Dorsolateral prefrontal cortex (tissue), 122 donors: ENCODE measurements at places on chromosomes 3 and 15.

GRCh38 chr3:140770977-140771667 is 93.3 kb downstream of the TRIM42 start:
- DNase-seq = no peak

GRCh38 chr3:40455328-40455727 is 1.8 kb upstream of the RPL14 start:
- DNase-seq = no peak

DNA sequence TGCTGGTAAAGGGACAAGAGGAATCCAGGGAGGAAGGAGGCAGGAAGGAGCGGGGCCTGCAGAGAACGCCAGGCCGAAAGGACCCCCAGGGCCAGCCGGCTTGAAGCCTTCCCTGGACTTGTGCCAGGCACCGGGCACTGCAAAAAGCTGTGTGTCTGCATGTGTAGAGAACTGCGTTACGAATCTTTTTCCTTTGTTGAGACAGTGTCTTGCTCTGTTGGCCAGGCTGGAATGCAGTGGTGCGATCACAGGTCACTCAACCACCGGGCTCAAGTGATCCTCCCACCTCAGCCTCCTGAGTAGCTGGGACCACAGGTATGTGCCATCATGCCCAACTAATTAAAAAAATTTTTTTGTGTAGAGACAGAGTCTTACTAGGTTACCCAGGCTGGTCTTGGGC is 17.0 kb upstream of the MUC4 start:
- no peak for DNase-seq

DNA sequence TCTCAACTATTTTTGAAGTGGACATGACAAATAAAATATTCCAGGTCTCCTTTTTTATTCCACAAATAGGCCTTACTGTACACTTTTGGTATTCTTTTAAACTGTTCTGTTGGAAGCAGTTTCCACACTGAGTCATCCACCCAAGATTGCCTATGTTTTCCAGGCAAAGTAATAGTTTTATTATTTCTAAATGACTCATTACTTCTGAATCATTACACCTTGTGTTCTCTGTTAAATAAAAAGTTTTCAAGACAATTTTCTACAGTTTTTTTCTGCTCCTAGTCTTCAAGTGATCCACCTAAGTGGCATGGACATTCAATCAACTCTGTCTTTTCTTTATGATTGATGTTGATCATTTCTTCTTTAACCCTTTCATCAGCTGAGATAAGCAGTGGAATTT is 26.5 kb downstream of the PPP2R3A start:
- DNase-seq = no peak

- DNase-seq = no peak
Measured at GRCh38 chr3:53534676-53535400, 40.4 kb downstream of the CACNA1D start.

DNA sequence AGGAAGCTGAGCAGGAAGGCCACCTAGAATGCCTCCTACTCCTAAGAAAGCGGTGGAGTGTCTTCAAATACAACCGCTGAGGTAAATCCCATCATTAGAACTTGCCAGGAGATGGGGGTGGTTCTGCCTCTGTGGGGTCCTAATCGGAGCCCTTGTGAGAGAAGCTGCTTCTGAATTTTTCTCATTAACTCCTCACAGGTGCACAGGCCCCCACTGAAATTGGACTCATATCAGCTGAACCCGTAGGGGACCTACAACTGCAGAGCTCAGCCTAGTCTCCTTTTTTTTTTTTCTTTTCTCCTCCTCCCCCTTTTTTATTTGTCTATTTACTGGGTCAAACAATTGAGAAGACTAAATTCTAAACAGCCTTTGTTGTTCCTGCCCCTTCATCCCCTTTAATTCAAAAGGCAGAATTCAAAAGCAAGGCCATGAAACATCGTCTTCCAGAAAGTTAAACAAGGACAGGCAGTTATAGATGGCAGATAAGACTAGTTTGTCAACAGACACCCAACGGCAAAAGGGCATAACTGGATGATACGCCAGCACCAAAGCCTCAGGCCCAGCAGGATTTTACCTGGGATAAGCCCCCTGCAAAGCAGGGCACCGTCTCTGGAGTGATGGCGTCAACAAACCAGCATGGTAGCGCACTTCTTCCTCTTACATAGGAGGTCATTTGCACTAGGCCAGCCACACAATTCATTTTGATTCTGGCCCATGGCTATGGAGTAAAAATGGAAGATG is 213.7 kb upstream of the HES1 start:
- no peak for DNase-seq

- no peak for DNase-seq
Measured at GRCh38 chr15:57878573-57878972, 172.1 kb downstream of the POLR2M start.

GRCh38 chr3:184236636-184237035 is 7.3 kb downstream of the VWA5B2 start:
- no peak for DNase-seq

DNA sequence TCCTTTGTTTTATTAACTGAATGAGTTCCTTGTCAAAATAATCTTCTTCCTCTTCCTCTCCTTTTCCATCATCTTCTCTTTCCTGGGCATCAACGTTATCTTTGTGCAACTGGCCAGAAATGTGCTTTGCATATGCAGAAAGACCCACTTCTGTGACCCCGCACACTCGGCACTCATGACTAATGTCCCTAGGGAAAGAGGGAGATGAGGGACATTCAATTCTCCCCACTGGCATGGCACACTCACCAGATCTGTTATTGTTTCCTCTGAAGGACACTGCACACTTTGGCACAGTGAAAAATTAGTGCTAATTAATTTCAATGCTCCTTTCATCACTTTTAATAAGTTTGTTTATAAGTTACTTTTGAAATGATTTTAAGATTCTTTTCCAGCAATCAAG is 34.0 kb downstream of the ZNF106 start:
- no peak for DNase-seq

DNA sequence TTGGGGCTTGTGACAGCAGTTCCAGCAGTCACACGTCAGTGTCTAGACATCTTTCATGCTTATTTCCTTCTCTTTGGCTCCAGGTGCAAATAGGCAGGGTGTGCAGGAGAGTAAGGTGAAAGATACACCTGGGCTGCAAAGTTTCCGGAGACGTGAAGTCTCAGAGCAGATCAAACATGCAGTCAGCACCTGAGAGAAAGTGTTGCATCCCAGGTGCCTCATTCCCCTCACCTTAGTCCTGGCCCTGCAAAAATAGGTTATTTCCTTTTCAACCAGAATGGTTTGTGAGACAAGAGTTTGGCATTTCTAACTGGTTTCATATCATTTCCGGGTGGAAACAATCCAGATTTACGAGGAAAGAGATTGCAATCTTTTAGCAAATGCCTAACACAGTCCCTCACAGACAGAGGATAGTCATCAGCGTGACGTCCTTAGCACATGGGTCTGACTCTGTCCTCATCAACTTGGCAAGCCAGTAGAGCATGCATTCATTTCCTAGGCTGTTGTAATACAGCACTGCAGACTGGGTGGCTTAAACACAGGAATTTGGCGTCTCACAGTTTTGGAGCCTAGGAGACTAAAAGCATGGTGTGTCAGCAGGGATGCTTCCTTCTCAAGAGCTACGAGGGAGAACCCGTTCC is 58.2 kb upstream of the ARRDC4 start:
- DNase-seq = no peak

- DNase-seq = no peak
Measured at GRCh38 chr3:191347228-191347627, 16.9 kb upstream of the UTS2B start.

DNA sequence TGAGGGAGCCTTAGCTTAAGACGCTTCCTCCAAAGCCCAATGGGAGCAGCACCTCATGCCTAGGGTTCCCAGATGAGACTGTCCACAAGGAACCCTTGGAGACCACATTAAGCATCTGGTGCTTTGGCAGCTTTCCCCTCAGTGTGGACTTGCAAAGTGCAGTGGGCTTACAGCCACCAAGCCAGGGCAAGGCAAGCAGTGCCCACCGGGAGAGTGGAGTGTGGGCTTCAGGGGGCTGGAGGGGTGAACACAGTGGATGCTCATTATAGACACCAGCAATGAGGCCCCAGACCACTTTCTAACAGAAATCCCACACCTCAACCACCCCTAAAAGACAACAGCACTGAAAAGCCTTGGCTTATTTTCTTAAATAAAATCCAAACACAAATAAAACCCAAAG is 9.1 kb upstream of the MUSTN1 start:
- no peak for DNase-seq

DNA sequence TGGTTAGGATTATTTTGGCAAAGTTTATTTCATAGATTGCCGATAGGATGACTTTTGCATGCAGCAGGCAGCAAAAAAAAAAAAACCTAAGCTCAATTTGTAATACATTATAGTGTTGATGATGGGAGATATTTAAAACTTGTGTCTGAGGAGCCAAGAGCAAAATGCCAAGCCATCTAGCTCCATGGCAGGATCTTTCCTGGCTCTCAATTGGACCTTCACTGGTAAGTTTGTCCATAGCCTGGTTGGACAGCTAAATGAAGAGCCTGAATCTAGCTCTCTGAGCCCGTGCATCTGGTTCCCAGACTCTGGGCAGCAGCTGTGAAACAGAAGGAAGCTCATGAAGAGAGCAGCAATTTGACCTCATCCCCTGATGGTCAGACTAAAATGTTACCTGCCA is 17.5 kb downstream of the STAC start:
- no peak for DNase-seq

DNA sequence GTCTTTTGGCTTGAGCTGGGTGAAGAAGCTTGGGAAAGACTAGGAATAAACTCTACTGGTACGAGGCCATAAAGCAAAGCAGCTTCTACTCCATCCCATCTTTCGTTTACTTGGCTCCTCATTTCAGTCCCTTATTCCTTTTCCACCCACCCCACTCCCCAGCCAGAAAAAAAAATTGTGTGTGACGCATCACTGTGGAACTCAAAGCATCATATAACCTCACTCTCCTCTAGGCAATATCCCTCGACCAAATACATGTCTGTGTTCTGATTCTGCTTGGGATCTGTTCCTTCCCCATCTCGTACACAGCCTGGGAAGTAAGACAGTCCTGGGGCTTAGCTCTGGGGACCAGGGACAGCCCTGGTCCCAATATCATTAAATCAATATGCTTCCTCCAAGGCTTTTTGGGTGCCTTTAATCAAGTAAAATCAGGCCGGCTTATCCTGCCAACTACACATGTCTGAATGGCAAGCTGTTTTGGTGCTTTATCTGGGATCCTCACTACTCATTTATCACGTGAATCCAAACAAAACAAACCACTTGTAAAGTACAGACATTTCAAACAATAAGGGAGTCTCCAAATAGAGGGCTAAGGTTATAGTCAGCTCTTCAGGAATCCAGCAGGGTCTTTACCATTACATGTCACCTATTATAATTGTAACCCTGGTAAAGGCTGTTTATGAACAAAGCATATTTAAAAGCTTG is 74.9 kb upstream of the ZBED2 start:
- DNase-seq = no peak

DNA sequence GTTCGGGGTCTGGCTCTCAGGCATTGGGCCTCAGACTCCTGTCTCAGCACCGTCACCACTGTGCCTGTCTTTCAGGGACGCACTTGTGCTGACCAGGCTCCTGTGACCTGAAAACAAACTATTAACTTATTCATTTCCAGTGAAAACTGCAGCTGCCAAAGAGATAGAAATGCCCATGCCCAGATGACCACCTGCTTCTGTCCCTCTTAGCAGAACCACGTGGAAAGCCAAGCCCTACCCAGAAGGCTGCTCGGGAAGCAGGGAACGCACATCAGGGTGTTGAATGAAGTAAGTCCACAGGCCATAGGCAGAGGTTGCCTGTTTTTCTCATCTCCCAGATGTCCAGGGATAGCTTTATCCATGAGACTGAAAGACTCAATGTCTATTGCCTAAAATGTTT is 219.3 kb downstream of the EBLN2 start:
- no peak for DNase-seq

GRCh38 chr15:99068186-99068585 is 36.7 kb upstream of the SYNM start:
- DNase-seq = no peak

- DNase-seq = no peak
Measured at GRCh38 chr3:119324899-119325298, 30.7 kb downstream of the ARHGAP31 start.

- DNase-seq = no peak
Measured at GRCh38 chr3:13934315-13934714, 54.4 kb upstream of the WNT7A start.

GRCh38 chr15:80803580-80804525 is 24.7 kb downstream of the CEMIP start:
- DNase-seq = no peak

DNA sequence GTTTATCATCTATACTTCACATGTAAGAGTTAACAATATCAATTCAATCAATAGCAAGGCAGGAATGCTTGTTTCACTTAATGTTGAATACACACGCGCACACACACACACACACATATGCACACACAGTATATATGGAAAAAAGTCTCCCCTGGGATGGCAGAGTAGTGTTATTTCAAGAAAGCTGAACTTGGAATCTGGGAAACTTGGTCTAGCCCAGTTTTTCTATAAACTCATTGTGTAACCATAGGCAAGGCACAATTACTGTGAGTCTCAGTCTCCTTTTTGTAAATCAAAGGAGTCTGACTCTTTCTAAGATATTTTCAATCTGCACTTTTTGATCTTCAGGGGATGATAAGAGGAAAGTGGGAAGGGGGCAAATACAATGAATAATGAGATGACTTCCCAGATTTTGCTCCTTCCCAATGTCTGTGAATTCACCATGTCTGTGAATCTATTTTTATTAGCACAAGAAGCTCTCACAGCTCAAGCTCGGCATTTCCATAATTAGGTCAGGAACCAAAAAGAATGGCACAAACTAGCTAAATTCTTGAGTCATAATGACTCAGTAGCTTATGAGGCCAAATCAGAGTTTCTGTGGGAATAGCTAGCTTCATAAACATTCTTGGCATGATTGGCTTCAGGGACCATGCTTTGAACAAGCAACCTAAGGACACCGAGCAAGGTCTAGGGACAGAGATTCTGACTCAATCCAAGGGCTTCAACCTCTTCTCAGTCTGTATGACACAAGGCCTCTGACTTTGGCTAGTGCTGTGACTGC is 227.4 kb upstream of the DCBLD2 start:
- DNase-seq = no peak

DNA sequence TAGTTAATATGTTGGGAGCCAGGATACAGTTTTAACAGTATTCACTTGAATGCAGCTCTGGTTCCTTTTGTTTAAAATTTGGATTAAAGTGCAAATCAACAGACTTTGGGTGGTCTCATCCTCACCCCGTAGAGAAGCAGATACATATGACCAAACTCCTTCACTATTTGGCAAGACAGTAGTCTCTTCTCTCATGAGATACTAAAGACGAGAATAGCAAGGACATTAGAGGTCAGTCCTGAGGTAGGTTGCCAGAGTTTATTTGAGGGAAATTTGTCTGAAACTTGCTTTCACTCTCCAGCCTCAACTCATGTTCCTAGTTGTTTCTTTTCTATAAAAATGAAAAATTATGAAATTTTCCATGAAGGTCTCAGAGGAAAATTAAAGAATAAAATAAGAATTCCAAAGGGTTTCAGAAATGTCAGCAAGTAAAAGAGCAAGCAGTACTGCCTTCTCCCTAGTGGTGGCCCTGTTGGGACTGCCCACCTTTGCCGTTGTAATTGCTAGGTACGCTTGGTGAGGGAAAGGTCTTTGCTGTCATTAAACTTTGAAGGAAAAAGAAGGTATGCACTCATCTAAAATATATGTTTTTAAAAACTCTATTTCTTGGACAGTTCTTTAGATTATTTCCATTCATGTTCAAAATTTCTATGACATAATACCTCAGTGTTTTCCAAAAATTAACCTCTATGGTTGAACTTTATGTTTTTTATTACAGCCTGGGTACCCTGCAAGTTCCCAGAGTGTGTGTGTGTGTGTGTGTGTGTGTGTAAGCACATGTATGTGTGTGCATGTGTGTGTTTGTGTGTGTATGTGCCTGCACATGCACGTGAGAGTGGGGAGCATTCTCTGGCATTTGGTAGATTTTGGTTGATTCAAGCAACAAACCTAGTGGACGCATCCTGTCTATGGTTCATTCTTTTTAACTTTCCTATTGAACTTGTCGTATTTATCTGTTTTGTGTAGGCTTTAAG is 111.4 kb downstream of the CMSS1 start:
- no peak for DNase-seq
